ENCODE measurements at places on chromosomes 7 and 10. TPM values are rescaled to one million over a fixed set of nuclear protein-coding genes. Genes with fewer than 3 reads are reported as not detected.

- no peak for DNase-seq
These were observed 33.1 kb upstream of the EFCAB10 start for GRCh38 chr7:105614341-105614840.

DNA sequence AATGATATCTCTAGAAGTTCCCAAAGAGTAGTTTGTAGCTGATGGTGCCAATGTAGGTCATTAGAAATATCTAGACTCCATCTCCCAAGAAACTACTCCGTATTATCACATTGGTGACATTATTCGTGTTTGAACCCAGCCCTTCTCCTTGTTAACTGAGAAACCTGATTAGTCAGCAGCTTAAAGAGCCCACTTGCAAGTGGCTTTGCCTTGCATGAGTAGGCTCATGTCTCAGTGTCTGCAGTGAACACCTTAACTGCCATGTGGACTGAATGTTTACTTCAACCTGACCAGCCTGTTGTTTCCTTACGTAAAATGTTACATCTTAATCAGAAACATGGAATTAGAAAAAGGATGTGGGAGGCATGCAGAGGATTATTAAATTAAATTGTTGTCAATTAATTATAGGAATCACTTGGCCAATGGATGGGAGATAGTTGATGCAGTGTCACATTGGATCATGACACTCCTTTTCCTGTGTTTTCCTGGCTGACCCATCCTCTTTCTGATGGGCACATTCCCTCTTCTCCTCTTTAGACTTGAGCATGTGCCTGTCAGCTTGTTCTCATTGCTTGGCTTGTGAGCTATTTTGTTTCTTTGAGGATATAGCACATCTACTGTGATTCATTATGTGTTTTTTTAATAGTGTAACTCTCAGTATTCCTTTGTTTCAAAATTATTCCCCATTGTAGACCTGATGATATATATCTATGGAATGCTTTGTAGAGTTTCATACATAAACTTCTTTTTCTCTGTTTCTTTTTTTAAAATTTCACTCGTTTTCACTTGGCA, 18.0 kb downstream of the STARD3NL start:
- DNase-seq, result no peak

The INSYN2A gene
- 15.9 TPM for total RNA-seq

- no peak for DNase-seq
These were observed 631.0 kb upstream of the ANKRD30A start for GRCh38 chr10:36494371-36494770.

GRCh38 chr10:78900715-78901430, 167.9 kb upstream of the ZMIZ1 start:
- no peak for DNase-seq

DNA sequence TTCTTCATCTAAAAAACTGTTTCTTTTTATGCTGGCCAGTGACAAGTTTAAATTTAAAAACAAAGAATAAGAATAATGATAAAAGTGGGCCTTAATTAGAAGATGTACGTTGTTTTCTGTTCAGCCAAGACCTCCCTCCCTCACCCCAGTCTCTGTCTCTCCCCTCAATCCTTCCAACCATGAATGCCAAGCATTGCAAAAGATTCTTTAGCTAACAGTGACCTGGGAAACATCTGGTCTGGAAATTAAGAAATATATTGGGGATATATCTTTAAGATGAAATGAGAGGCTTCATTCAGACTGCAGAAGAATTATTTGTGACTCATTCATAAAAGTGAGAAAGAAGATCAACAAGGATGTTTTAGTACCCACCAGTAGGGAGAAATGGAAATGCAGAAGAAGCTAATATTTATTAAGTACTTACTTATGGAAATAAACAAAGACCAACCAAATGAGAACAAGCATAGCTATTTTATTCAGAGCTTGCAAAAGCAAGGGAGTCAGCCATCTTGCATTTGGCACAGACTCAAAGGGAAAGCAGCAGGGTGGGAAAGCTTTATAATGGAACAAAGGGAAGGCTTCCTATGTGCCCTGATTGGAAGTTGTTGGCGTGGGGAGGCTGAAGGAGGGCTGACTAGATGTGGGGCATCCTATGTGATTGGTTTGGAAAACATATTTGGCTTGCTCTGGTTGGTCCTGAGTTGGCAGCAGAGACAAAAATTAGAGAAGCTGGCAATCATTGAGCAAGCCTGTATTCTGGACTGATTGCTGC, 595.4 kb upstream of the GHITM start:
- no peak for DNase-seq

The TLX1 gene
- not detected for total RNA-seq

The FRAT1 gene
- total RNA-seq, result 4.9 TPM

The PON1 gene
- not detected for total RNA-seq

DNA sequence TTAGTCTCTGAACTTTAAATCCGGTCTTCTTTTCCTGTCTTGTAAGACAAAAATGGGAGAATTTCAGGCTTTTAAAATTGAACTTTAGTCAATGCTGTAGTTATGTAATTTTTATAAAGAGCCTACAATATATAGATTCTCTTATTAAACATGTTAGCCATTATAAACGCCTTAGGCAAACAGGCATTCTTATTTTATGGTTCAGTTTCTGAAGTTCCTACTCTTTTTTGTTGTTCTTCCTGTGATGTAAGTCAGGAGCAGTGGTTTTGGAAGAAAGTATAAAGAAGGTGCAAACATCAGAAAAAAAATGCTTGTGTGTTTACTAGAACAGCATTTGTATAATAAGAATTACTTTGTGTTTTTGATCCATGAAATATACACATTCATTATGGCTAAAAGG, 41.6 kb downstream of the BICC1 start:
- DNase-seq, result no peak

DNA sequence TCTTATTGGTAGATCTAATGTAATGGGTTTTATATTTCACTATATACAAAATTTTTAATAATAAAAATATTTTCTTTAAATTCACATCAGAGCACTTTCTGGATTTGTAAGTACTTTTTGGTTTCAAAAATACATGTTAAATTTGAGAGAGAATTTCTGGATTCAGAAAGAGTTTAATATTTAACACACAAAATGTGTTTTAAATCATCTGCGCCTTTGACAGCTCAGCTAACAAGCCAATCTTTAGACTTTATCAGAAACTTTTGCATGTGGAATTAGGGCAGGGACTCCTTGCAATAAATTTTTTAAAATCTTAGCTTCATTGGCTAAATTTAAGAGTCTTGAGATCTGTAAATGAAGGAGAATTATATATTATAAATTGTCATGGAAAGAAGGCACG, 32.7 kb upstream of the RHOBTB1 start:
- DNase-seq, result no peak

The HSPA12A gene
- total RNA-seq, result 33.0 TPM

GRCh38 chr10:118610577-118610976, 15.1 kb upstream of the PRLHR start:
- DNase-seq, result no peak

DNA sequence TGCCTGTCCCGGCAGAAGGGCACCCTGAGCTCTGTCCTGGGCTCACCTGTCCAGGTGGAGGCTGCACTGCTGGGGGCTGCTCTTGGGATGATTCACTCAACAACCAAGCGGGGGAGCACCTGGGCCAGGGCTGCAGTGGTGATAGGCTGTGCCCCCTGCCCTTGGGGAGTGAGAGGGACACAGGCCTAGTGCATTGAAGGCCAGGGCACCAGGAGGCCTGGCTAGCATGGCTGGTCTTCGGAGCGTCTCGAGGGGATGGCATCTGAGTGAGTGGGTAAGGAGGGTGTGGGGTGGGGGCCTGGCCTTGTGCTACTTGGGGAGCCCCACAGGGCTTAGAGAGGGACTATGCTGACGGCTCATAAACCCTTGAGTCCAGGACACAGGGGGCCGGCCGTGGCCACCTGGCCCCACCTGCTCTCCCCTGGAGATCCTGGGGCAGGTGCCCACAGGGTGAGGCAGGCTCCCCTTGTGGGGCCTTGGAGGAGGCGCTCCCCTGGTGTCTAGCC, 3.1 kb downstream of the PWWP2B start:
- DNase-seq, result no peak

The SFTPD gene
- 0.41 TPM for total RNA-seq

- DNase-seq, result no peak
These were observed 100.6 kb upstream of the DIP2C start for GRCh38 chr10:789831-790701.

The MYH16 gene
- total RNA-seq, result not detected

DNA sequence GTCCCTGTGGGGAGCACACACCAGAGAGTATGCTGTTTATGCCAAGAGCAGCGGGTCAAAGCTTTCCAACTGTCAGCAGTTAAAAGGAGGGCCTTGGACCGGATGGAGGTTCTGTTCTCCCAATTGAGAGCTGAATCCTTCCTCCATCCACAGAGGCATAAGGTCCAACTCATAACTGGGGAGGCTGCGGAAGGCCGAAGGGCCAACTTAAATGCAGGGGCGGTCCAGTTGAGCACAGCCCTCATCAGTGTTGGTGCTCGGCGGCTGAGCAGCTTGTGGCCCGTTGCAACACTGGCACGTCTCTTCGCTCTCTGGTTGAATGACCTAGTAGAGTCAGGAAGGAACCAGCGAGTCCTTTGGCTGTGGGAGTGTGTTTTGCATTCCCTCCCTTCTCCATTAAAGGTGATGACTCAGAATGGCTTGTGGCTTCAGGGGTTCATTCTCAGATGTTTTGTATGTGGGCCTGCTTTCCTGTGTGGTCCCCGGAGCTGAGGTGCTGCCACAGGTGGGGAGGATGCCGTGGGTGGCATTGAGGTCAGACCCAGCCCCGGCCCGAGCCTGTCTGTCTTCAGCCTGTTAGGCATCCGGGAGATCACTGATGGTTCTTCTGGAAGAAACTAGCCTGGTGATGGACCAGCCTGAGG, 44.8 kb upstream of the DMBT1 start:
- no peak for DNase-seq

DNA sequence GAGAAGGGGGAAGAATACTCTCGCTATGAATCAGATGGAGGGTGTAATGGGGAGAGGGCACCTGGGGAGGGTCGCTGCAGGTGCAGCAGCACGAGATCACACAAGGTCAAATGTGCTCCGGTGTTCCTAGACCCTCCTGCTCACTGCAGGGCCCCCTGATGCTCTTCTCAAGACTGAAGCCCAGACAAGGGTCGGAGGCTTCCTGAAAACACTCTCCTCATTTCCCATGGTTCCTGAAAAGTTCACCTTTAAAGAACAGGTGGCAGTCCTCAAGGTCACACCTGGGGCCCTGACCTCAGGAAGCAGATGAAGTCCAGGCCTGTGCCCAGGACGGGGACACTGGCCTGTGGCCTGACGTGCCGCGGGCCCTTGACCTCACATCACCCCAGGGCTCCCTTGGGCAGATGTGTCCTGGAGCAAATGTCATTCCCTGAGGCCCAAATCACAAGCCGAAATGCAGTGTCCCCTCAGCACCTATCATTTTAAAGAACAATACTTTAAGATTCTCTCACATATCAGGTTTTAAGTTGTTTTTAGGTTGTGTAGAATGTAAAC, 289.8 kb downstream of the GLRX3 start:
- DNase-seq, result no peak

DNA sequence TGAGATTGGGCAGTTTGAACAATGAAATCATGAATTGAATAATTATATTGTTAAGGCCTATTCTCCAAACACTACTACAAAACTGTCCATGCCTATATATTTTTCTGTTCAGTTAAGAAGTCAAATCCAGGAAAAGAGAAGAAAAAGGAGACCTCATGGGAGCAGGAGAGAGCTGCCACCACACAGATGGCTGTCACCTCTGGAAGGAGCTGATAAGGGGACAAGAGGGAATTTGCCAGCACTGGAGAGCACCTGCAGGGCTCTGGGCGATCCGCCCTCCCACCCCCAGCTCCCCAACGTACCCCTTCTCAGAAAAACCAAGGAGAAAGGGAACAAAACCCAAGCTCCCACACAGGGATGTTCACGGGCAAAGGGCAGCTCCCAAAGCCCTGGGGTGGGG, 227.8 kb downstream of the TNS3 start:
- no peak for DNase-seq

DNA sequence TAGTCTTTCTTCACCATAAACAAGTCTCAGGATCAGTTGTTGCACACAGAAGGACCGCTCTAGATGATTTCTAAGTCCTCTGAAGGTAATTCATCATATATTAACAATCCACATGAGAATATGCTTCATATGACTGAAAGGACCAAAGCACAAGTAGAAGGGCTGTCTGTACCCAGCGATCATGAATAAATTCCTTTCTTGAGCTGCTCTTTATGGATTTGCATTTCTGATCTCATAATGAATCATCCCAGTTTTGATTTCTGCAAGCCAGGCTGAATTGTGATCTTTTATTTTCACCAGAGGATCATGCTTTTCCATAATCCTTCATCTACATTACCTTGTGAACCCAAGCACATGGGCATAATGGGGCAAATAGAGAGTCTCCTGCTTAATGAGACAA, 675.6 kb downstream of the MAGI2 start:
- DNase-seq, result no peak

- DNase-seq, result peak; percentile 23
These were observed 95.8 kb downstream of the CHST15 start for GRCh38 chr10:123997486-123998196.

The ALOX5 gene
- 1.2 TPM for total RNA-seq

DNA sequence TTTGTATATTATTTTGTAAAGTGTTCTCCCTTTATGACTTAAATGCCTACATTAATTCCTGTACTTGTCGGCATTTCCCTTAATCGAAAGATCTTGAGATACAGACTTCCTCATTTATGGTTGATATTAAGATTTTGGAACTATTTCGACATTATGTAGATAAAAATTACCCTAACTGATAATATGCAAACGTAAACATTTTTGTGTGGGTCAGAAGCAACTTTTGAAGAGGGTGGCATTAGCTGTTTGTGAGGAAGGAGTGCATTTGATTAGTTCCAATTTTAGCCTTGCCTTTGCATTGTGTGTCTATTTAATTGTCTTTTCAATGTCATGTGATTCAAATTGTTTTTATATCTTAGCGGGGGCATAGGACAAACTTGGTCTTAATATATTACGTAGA, 114.7 kb downstream of the BICC1 start:
- no peak for DNase-seq

- DNase-seq, result no peak
These were observed 29.4 kb downstream of the CCDC3 start for GRCh38 chr10:12972146-12972545.

DNA sequence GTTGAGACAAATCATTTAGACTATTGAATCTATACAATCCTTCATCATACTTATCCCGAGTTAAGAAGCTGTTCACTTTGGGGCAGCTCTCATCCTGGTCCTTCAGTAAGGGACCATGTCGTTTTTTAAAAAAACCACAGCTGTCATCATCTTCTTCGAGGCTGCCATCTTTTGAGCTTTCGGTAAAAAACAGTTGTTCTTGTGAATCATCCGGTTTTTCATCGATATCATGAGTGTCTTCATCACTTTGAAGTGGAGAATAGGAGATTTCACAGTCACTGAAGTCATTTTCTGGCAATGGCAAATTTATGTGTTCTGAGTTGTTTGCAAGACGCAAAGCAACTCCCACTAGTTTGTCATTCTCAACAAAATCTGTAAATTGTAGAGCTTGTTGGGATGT, 3.9 kb downstream of the DCLRE1A start:
- DNase-seq, result no peak

All from frontal cortex (tissue), 4 donors.